AG08395 (cell line): ENCODE measurements at places on chromosomes 4 and X.

DNA sequence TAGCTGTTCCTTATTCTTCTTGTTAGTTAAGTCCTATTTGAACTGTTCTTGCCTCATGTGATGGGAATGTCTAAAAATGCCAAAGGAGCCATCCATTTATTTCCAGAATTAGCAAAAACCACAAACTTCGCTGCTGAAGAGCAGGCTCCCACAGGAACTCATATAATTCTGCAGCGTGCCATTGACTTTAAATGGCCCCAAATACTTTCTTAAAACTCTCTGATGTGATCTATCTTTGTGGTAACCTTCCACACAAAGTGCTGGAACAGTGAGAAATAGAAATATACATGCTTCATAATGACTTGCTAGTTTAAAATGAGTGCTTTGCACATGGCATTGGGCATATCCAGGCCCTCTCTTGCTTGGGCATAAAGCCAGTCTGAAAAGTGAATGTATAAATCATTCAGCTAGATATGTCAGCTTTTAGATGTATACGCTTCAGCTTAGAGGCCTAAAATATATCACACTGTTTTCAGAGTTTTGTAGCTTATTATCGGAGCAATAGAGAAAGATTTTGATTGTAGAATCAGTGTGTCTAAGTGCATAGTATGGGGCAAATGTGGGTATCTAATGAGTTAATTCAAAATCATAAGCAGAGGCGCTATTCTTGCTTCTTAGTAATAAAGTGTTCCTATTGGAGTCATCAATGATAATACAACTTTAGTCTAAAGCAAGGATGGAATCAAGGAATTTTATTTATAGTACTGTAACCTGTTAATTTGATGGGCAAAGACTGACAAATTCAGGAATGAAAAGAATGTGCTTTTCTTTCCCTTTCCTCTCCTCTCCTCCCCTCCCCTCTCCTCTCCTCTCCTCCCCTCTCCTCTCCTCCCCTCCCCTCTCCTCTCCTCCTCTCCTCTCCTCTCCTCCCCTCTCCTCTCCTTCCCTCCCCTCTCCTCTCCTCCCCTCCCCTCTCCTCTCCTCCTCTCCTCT, 392.2 kb upstream of the ZFP42 start:
- DNase-seq = peak; percentile 75

GRCh38 chrX:77017093-77017492, 430.1 kb upstream of the FGF16 start:
- DNase-seq = no peak

DNA sequence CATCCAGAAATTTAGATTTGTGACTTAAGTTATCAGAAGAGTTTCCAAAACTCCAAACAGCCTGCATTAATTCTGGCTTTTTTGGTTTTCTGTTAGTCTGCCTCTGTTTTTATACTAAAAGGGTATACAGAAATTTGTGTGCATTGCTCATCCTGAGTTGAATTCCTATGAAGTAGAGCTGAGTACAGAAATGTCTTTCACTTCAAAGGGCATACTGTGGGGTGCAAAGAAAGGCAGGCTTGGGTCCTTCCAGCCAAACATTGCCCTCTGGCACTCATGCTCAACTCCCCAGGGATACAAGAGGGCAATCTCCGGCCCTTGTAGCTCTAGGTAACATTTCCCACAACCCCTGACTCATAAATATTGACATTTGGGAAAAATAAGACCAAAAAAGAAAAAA, 27.6 kb upstream of the TMEM184C start:
- DNase-seq = no peak

- no peak for DNase-seq
Observed at GRCh38 chr4:47816748-47817147, 21.1 kb downstream of the CORIN start.

GRCh38 chrX:154600759-154601374, 15.9 kb downstream of the CTAG1A start:
- no peak for DNase-seq

- peak; percentile 30 for DNase-seq
Observed at GRCh38 chr4:151854731-151855130, 93.9 kb upstream of the GATB start.
